Effector CD4-positive, alpha-beta T cell (primary cell): ENCODE measurements at places on chromosomes 16 and 17.

- no peak for DNase-seq
Observed at GRCh38 chr17:77474292-77474988, 333.7 kb downstream of the SEC14L1 start.

- DNase-seq, result no peak
Observed at GRCh38 chr17:38900978-38901656, 24.3 kb upstream of the LASP1NB start.

- DNase-seq, result no peak
Observed at GRCh38 chr17:7043182-7043496, 753 bp downstream of the SLC16A11 start.

- no peak for DNase-seq
Observed at GRCh38 chr16:56755038-56755437, 25.1 kb downstream of the NUP93 start.

- no peak for DNase-seq
Observed at GRCh38 chr16:4747906-4748681, 13.8 kb downstream of the DNAAF8 start.
